Endothelial cell of umbilical vein (primary cell): ENCODE measurements at places on chromosomes 2 and 18. TPM values are rescaled to one million over a fixed set of nuclear protein-coding genes. Genes with fewer than 3 reads are reported as not detected.
A peak's percentile ranks its signal among the peaks of the same experiment; 100 is the strongest.

DNA sequence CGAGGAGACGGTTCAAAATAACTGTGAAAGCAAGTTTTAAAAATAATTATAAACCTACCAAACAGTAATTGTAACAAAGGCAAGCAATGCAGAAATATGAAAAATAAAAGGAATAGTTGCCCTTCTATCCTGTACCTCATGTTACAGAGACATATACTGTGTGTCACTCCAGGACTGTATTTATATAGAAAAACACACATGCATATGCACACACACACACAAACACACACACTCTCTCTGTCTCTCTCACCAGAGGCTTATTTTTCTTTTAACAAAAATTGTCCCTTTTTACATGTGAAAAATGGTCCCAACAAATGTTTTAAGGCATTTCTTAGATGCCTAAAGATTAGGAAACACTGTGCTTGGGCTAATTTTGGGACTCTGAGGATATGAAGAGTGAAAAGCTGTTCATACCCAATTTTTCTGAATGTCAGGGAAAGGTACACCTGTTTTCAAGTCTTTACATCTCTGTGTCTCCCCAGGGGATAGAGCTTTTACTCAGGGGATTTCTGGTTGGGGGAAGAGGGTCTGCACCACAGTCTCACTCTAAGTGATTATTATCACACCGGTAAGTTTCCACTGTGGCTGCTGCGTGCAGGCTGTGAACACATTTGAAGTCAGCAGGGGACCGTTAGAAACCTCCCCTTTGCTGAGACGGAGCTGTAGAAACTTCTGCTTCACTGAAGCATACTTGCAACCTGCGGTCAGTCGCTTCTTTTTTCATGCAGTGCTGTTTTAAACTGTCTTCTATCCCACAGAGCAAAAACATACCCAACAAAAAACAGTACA lies 51.4 kb upstream of the SPAG16 start:
- DNase-seq: no peak

DNA sequence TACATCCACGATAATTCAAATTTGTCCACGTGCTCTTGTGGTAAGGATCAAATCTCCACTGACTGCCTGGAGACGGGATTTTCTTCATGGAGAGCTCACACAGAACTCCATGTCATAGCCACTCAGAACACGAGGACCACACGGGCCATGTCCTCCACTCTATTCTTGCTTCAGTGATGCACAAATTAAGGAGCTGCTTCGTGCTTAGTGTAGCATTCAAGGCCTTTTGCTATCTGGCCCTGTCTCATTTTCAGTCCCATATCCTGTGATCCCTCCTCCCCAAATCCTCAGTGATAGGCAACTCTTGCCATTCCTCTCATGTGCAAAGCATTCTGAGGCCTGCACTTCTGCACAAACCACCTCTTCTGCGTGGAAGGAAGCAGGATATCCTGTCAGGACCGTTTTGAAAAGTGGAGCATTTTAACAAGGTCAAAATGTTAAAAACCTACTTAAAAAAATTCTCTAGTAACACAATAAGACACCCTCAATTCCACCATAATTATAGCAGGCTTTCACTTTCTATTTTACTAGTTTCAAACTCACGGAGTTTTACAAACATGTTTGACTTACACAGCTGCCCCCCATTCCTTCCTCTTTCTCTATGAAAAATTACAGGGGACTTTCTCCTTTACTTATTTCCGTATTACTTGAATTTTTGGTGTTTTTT lies 35.2 kb downstream of the ST3GAL5 start:
- peak; percentile 58 for DNase-seq

- DNase-seq: no peak
Measured at GRCh38 chr2:217063238-217063755, 203.4 kb upstream of the TNP1 start.

DNA sequence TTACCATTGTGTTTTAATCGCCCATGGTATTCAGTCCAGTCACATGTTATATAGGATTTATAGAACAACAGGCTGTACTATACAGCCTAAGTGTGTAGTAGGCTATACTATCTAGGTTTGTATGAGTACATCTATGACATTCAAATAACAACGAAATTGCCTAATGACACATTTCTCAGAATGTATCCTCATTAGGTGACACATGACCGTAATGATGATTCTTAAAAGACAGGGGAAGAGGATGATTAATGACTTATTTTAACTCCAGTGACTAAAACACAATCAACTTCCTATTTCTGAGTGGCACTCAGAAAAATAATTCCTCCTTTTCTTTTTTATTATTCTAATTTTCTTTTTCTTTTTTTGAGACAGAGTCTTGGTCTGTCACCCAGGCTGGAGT lies 63.0 kb upstream of the ACSL3 start:
- no peak for DNase-seq

DNA sequence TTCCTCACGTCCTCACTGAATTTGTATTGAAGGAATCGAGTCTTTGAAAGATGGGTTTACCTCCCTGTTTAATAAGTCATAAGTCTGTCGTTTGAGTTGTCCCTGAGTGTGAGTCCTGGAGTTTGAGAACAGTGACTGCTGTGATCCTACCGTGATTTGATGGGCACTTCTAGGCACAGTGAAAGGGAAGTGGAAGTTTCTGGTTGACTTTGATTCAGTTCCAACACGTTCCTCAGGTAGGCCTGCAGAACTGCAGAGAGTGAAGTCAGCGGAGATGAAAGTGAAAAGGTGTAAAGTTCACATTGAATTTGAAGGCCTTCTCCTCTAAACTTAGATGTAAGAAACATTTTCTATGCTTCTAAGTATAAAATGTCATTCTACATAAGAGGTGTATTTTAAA lies 52.9 kb upstream of the ACKR3 start:
- no peak for DNase-seq

- no peak for DNase-seq
Measured at GRCh38 chr2:167678158-167678557, 569.2 kb downstream of the STK39 start.

GRCh38 chr2:168220965-168221819 lies 26.2 kb downstream of the STK39 start:
- DNase-seq: peak; percentile 81

DNA sequence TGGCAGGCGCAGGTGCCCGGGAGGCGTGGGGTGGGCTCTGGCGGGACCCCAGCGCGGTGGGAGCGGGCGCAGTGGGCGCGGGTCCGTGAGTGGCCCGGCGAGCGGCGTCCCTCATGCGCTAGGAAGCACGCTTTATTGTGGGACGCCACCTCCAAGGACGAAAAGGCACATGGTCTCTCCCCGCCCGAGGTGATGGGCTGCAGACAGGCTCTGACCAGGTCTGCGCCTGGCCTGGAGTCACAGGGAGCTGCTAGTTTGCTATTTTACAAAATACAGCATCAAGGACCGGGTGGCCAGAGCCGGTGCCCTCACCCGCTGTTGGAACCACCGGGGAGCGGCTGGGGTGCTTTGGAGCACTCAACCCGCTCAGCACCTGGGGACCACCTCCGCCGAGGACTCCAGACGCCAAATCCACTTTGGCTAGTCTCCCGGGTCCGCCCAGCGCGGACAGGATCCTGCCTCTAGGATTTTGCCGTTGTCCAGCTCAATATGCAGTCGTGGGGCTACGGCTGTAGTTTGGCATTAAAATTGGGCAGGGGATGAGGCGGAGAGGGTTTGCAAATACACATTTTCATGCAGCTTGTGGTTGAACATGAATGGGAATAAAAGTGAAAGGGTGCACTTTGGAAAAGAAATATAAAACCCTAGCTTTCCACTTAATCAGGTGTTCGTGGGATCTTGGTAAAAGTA lies 65.4 kb downstream of the LRRFIP1 start:
- peak; percentile 52 for DNase-seq

DNA sequence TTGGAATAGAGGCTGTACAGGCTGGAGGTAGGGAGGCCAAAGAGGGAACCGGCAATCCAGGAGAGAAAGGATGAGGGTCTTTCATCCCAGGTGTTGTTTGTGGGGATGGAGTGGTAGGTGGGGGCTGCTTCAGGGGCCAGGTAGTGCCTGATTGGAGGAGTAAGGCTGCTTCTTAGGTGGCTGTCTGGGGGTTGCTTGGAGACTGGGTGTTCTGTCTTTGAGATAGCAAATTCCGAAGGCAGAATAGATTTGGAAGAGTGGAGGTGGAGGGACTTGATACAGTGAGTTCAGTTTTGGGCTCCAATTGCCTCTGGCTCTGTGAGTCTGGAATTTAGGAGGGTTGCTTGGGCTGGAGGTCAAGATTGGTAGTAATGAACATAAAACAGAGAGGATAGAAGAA lies 5.9 kb downstream of the ZNF532 start:
- DNase-seq: no peak

- no peak for DNase-seq
Measured at GRCh38 chr2:63817382-63817781, 24.3 kb upstream of the UGP2 start.

The KCNS3 gene
- total RNA-seq: 1.5 and 2.4 TPM in 2 replicates

The HIBCH gene
- 23.2 and 24.7 TPM in 2 replicates for total RNA-seq

The HOXD3 gene
- 15.3 and 20.9 TPM in 2 replicates for total RNA-seq

The SRD5A2 gene
- total RNA-seq: not detected in 2 replicates
